ENCODE measurements at places on chromosomes 13 and 19. TPM values are rescaled to one million over a fixed set of nuclear protein-coding genes. Genes with fewer than 3 reads are reported as not detected.

DNA sequence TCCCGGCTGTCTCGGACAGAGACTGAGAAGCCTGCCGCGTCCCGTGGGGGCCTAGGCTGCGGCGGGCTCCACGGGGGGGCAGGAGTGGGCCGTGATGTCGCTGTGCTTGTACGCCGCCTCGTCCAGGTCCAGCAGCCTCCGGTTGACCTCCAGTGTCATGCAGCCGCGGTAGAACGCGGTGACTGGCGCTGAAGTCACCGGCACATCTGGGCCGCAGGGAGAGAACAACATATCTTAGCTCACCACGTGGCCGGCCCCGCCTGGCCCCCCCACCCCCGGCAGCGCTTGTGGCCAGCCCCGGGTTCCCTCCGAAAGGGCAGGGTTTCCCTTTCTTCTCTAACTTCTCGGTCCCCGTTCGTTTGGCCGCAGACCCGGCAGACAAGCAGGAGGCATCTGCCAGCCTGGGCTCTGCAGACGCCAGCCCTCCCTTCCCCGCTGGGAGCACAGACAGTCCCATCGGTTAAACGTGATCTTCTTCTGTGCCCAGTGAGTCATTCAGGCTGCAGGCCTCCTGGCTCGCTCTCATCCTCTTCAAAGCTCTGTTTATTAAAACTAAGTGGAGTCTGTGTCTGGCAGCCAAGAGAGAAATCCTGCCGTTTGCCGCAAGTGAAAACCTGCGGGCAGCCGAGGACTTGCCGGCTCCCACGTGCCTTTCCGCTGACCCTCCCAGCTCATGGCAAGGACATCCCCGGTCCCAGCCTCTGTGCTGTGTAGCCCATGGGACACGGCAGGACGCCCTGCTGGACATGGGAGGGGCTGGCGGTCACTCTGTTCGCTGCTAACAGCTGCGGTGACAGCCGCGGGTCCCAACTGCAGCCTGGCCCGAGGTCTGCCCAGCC is 42.8 kb downstream of the GAS6 start:
- ATAC-seq, result no peak

GRCh38 chr13:76965759-76966421 is 17.6 kb downstream of the ACOD1 start:
- no peak for ATAC-seq

GRCh38 chr19:55678121-55678671 is 3.2 kb downstream of the EPN1 start:
- ATAC-seq, result no peak

The CEACAM21 gene
- 30.7 TPM for total RNA-seq

GRCh38 chr19:5809053-5809452 is 4.2 kb downstream of the NRTN start:
- ATAC-seq, result no peak

- no peak for ATAC-seq
Measured at GRCh38 chr13:66440938-66441337, 789.2 kb downstream of the PCDH9 start.

DNA sequence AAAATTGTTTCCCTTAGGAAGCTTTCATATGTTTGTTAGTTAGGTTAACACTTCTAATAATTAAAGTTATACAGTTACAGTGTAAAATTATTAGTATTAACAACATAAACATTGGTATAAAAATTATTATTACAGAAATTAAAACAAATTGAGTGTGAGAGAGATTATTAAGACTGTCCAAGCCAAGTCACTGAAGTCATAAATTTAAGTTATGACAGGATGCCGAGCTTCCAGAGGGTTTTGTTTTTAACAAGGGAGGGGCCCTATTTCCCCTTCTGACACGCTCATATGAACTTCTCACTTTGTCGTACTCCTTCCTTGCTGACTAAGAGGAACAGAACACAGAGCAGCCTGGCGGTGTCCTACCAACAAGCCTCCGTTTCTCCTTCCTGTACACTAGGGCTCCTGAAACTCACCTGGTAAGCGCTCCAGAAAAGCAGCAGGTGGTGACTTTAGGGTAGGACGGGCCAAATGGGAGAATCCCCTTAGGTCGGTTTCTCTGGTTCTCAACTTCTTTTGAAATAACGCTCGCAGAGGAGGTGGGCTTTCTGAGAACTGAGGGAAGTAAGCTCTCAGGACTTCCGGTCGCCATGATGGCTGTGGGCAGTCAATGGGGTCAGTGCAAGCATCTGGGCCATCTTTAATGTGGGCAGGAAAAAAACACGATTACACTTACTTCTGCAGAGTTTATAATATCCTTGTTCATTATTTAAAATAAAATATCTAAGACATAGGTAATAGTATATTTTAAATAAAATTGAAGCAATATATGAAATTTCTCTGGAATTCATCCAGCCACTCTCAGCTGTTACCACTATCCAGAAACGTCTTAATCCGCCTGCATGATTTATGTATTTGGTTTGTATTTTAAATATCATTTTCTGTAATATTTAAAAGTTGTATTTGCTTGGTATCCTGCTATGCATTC is at the start of gene CARD8:
TSS of gene CARD8 (minus strand) at position 537 of the 928 bp plus-strand sequence. CDS start 14,892 bp downstream, outside the sequence.
- peak; percentile 78 for ATAC-seq

The PRR19 gene
- total RNA-seq, result 1.4 TPM

The TJP3 gene
- 1.5 TPM for total RNA-seq

GRCh38 chr19:35528218-35529038 is at the start of gene SBSN:
Gene SBSN, minus strand, starts transcription at chr19:35528311. Its CDS starts 30 bp downstream, at chr19:35528281.
- ATAC-seq, result no peak

GRCh38 chr13:48644951-48645350 is 8.8 kb upstream of the CYSLTR2 start:
- ATAC-seq, result no peak

The TRPC4 gene
- not detected for total RNA-seq

GRCh38 chr13:45102136-45102507 is 18.2 kb upstream of the GTF2F2 start:
- ATAC-seq, result no peak

- no peak for ATAC-seq
Measured at GRCh38 chr19:22595918-22596341, 38.2 kb upstream of the ZNF492 start.

DNA sequence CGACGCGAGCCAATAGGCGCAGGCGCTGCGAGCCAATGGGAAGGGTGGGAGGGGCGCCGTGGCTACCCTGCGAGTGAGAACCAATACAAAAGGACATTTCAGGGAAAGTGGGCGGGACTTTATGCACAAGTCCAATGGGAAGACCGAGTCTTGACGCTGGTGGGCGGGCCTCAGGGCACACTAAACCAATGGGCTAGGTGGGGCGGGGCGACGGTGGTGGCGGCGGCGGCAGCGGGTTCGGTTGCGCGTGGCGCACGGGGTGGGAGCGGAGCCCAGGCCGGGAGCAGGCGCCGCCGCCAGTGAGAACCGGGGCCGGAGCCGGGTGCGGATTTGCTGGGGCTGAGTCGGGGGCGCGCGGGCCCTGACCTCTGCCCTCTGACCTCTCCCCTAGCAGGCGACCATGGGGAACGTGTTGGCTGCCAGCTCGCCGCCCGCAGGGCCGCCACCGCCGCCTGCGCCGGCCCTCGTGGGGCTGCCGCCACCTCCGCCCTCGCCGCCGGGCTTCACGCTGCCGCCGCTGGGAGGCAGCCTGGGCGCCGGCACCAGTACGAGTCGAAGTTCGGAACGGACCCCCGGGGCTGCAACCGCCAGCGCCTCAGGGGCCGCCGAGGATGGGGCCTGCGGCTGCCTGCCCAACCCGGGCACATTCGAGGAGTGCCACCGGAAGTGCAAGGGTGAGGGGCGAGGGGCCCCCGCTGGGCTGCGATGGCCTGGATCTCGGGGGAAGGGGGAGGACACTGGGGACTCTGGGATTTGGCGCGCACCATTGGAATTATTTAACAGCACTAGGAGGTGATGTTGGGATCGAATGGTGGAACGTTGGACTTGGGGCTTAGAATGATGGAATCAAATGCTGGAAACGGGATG is at the start of gene TOMM40:
TSS of gene TOMM40 (plus strand) at position 239 of the 867 bp plus-strand sequence. CDS start at position 401, 162 bp downstream.
- ATAC-seq, result no peak

- ATAC-seq, result peak; percentile 78
Measured at GRCh38 chr13:41008349-41008980, 10.7 kb downstream of the ELF1 start.

DNA sequence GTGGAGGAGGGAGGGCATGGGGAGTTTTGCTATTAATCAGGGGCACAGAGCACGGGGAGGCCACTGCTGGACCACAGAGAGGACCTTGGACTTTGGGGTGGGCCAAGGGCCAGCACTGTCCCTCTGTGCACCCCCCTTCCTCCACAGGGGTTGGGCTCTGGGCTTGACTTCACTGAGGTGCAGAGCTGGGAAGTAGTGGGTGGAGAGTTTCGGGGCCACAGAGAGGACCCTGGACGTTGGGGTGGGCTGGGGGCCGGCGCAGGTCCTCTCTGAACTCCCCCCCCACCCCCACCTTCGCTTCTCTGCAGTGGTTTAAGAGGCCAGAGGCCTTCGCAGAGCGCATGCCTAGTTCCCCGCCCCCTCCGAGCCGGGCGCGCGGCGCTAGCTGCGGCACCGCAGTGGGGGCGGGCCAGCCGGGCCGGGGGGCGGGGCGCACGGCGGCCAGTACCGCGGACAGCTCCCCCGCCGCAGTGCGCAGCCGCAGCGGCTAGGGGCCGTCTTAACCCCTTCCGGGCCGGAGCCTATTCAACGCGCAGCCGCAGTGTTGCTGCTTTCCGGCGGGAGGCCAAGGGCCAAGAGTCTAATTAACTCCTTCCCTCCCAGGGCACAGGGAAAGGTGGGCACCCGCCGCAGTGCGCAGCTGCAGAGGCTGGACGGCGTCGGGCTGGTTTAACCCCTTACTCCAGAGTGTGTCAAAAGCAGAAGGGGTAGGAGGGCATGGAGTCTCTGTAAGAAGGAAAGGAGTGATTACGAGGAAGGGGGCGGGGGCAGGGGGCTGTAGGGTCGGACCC is 3.7 kb downstream of the KCNC3 start:
- ATAC-seq, result peak; percentile 18

- no peak for ATAC-seq
Measured at GRCh38 chr19:9721861-9722260, 46.7 kb downstream of the ZNF846 start.

DNA sequence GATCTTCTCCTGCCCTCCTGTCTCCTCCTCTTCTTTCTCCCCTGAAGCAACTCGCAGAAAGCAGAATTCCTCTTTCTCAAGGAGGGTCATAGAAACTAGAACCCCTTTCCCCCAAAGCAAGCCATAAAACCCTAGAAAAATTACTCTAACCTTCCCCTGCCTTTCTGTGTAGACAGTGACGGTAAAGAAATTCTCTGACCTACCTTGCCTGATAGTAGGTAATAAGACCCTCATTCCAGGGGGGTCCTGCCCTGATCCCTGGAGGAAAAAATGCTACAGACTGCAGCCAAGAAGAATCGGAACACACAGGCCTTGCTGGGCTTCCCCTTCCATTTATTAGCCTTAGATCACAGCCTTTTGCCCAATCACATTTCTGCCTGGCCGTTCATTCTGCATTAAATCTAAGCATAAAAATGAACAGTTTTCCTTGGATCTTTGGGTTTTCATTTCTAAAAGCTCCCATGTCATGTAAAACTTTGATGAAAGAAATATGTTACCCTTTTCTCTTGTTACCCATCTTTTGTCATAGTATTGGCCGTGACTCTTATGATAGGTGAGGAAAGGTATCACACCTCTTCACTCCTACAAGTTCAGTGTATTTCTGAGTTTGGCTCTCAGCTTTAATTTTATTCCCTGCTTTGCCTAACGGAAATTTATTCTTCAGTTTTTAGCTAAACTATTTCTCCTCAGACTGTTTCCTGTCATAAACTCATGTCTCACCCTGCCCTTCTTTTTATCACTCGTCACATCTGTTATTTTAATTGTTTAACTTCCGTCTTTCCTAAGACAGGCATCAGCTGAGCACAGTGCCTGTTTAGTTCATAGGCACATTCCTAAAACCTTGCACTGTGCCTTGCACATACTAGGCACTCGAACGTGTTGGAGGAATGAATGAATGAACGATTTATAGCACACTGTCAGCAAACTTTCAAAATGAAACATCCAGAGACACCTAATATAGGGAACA is 20.4 kb upstream of the CPB2 start:
- no peak for ATAC-seq

- ATAC-seq, result peak; percentile 83
Measured at GRCh38 chr19:18478545-18479311, 40.8 kb upstream of the ISYNA1 start.

DNA sequence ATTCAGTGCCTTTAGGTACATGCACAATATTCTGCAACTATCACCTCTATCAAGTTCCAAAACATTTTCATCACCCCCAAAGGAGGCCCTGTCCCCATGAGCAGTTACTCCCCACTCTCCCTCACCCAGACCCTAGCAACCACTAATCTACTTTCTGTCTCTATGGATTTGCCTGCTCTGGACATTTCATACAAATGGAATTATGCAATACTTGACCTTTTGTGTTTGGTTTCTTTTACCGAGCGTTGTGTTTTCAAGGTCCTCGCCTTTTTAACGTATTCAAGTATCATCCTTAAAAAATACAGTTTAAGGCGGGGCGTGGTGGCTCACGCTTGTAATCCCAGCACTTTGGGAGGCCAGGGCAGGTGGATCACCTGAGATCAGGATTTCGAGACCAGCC is 159.7 kb downstream of the IER2 start:
- no peak for ATAC-seq

DNA sequence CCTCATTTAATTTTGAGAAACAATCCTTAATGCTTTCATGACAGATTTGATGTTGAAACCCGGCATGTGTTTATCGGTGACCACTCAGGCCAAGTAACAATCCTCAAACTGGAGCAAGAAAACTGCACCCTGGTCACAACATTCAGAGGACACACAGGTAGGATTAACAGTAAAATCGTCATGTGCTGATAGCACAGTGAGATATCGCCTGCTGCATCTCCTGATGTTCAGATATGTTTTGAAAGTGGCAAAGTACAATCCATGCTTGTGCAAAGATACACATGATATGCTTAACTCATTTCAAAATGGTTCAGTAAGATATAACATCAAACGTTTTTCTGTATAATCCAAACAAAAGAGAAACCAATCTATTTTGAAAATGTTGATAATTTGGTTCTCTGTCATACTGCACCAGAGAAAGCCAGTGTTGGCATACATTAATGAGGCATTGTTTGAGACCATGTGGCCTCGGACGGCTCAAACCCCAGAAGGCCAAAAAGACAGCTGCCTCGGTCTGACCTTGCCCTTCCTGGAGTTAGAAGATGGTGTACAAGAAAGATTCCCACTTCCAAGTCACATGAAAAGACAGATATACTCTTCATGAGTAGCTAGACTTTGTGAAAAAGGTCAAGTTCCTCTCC is 76.2 kb downstream of the DHRS12 start:
- ATAC-seq, result no peak

GRCh38 chr19:52114691-52115090 is 19.1 kb upstream of the ZNF841 start:
- ATAC-seq, result no peak

The GPR183 gene
- total RNA-seq, result 92.4 TPM

The CCDC194 gene
- 1.8 TPM for total RNA-seq

GRCh38 chr19:3975637-3976087 is 4.8 kb upstream of the DAPK3 start:
- no peak for ATAC-seq

GRCh38 chr19:55443045-55443823 is at the start of gene SHISA7:
Gene SHISA7, minus strand, starts transcription at chr19:55443300. Its CDS starts 437 bp downstream, at chr19:55442863.
- no peak for ATAC-seq
